ENCODE measurements at places on chromosomes 7 and 10.

- no peak for DNase-seq
These were observed 26.9 kb downstream of the CCDC3 start for GRCh38 chr10:12974491-12975199.

GRCh38 chr7:127253281-127254162, 781 bp upstream of the GRM8 start:
- peak; percentile 20 for DNase-seq

DNA sequence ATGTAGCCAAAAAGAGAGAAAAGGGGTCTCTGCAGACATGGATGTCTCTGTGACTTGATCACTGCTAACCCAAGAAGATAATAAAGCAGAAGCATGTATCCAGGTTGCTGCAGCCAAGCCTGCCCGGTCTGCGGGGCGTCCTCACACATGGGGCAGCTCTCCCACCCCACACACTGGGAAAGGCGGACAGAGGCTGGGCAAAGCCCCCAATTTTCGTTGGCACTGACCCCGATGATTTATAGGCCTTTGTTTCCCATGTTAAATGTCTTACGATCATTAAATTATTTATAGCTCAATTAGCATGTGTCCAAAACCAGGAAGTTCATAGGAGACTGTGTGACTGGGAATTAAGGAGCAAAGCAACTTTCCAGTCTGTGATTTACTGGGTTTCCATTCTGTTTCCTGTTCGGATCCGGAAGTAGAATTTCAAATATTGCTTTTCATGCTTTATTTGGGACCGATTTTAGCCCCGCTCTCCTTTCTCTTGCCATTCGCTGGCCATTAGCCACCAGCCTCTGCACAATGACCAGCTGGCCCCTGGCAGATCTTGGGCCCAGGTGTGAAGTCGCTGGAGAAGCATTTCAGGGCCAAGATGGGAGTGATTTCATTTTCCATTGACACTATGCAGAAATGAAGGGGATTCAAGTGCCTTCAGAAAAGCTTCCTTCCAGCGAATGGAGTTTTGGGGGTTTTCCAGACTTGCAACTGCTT, 91.6 kb downstream of the EGFR start:
- DNase-seq: no peak

DNA sequence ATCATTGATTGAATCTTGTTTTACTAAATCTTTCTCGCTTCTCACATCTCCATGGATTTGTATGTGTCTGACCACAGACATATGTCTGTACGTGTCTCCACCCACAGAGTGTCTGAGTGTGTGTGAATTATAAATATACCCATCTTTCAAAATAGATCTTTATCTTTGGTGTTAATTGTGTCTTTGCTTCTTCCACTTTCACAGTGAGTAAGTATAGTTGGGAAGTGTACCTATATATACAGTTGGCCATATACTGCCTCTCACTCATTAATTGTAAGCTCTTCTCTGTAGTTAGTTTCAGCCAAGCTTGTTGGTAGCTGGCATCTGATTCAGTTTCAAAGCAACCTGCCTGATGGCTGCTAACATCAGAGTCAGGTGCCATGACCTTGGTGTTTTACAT, 18.4 kb downstream of the EEPD1 start:
- no peak for DNase-seq

DNA sequence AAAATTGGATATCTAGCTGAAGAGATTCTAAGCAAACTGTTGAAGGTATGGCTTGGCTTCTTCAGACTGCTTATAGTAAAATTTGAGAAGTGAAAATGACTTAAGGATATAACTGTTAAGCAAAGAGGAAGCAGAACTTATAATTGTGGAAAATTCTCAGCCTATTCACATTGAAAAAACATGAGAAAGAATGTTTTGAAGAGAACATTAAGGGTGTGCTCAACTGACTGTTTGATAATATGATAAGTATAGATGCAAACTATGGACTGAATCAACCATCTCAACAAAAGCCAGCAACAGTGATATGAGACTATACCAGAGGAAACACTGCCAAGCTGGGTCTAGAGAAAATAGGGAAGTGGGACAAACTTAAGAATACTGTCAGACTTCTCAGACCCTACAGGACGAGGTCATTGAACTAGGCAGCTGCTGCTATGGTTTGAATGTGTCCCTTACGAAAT, 133.1 kb upstream of the PPP1R3A start:
- DNase-seq: no peak

DNA sequence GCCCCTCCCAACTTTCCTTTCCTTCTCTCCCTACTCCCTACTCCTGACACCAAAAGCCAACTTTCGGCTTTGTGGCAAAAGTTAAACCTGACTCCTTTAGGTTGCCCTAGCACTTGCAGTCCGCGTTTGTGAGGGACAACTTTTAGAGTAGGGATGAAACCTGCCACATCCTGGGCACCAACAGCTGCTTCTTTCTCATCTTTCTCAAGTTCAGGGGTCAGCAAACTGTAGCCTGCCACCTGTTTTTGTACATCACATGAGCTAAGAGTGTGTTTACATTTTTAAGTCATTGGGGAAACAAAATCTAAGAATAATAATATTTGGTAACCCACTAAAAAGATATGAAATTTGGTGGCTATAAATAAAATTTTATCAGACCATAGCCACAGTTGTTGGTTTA, 660.6 kb downstream of the KCNMA1 start:
- DNase-seq: no peak

- no peak for DNase-seq
These were observed 134.2 kb upstream of the NEBL start for GRCh38 chr10:21031232-21031795.

DNA sequence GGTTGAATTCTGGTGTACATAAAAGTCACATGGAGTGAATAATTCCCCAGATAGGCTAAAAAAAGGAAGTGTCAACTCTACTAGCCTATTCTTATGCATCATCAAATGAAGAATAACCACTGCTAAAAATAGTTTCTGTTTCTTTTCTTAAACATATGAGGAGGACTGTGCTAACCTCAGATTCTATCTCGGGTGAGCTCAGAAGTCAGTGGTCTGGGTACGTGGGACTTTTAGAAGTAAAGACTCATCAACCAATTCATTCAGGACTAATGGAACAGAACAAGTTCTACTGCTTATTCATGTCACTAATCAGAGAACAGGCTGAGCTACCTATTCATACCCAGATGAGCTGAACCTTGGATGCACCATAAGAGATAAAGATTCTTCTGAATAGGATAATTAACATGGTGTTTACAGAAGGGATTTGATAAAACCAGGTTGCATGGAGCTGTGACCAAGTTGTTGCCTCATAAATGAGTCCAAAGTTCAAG, 9.5 kb upstream of the ASAH2 start:
- DNase-seq: no peak

- DNase-seq: no peak
These were observed 124.2 kb downstream of the ARHGAP22 start for GRCh38 chr10:48480397-48481374.

GRCh38 chr10:62589689-62590088, 214.8 kb upstream of the ADO start:
- no peak for DNase-seq

DNA sequence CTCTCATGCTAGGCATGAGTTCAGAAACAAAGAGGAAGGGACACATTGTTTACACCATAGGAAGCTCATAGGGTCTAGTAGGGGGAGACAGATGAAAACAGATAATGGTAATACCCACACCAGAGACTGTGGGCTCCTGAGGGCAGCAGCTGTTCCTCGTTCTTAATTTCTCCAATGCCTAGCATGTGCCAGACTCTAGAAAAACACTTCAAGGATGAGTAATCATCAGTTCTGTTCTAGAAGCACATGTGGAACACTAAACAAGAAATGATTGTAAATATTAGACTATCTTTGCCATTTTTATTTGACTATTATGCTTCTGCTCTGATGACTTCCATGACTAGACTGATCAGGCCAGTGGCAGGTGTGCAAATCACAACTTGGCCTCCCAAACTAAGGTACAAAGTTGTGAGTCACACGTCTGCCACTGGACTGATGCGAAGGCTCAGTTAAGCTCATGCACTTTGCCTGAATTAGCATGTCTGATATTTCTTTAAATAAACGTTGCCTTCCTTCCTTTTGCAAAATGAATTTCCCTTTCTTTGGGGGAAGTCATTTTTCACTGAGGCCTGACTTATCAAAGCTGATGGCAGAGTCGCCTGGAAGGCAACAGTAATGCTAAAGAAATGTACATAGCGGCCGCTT, 89.2 kb upstream of the FGL2 start:
- no peak for DNase-seq

GRCh38 chr7:114832906-114833595, 88.8 kb upstream of the MDFIC start:
- DNase-seq: no peak

DNA sequence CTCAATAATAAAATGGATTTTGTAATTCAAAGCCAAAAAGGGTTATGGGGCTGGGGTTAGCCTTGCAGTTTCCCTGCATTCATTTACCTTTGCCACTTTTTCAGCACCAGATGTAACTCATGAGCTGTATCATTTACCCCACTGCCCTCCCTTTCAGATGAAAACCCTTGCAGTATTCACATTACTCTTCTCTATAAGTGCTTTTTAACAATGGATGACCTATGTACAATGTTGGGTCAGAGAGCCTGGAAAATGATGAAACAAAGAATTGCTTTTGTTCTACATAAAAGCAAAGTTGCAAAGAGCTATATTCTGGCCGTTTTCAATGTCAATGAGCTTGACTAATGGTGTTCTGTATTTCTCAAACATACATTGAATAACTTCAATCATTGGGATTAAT, 189.7 kb downstream of the TMEM26 start:
- no peak for DNase-seq
